ENCODE measurements at places on chromosomes 2 and 18.

DNA sequence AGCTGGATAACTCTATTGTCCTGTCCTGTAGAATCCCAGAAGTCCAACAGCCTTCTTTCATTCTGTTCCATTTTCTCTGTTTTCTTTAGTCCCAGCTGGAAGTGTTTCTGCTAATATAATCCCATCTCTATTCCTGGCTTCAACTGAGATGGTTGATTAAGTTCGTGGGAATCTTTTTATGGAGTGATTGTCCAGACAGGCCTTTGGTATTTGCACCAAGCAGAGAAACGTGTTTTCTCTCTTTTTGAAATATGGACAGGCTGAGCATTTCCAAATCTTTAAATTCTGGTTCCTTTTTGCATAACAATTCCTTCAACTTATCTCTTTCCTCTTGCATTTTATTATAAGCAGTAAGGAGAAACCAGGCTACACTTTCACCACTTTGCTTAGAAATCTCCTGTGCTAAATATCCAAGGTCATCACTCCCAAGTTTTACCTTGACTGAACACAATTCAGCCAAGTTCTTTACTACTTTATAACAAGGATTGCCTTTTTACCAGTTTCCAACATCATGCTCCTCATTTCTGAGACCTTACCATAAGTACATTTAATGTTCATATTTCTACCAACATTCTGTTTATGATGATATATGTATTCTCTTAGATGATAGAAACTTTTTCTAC, 108.8 kb downstream of the ZFP36L2 start:
- DNase-seq: no peak

DNA sequence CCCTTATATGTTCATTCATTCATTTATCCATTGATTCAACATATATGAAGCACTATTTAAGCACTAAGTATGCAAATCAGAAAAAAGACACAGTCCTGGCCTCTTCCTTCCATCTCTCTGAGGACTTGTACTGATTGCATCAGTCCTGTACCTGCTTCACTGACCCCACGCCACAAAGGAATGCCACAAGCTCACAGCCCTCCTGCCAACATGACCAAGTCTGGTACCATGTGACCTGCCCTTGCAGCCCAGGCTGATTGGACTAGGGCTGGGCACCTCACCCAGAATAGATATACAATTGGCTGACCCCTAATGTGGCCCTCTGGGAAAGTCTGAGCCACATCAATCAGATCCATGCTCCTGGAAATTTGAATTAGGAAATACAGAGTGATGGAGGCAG, 196.6 kb downstream of the AGPS start:
- DNase-seq: no peak

- no peak for DNase-seq
Observed at GRCh38 chr2:10221976-10222870, 80.5 kb upstream of the HPCAL1 start.

GRCh38 chr2:100427627-100428258, 10.3 kb upstream of the CHST10 start:
- no peak for DNase-seq

- DNase-seq: no peak
Observed at GRCh38 chr2:200873560-200873959, 9.1 kb upstream of the CLK1 start.

- no peak for DNase-seq
Observed at GRCh38 chr2:127614731-127615130, 31.2 kb upstream of the GPR17 start.

DNA sequence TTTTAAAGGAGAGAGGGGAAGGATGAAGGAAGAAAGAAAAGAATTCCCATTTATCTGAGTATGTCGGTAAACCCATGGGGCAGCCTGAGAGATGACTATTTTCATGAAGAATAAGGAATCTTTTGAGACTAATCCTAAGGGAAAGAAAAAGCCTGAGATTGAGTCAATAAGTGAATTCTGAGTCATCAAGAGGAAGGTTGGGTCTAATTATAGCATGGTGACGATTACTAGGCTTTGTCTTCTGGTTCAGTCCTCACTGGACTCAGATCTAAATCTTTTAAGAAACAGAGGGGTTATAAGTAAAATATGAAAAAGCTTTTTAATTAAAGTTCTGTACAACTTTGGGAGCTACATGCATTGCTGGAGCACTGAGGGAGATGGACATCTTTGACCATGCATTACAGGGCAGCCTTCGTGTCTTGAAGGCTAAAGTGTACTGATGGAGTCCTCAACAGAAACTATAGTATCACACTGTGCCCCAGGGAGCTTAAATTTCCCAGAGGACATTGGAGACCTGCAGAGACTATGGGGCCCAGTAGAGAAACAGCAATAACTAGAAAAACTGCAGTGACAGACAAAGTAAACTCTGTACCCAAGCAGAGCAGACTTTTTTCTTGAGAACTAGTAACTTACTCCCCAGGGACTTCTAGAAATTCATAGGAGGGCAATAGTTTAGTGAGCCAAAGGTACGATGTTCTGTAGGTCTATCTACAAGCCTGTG, 260.9 kb downstream of the RAD51AP2 start:
- no peak for DNase-seq

GRCh38 chr2:235116885-235117492, 165.2 kb downstream of the SH3BP4 start:
- DNase-seq: no peak

- DNase-seq: no peak
Observed at GRCh38 chr2:15222856-15223255, 338.3 kb downstream of the NBAS start.

- no peak for DNase-seq
Observed at GRCh38 chr18:59038295-59039039, 101.2 kb upstream of the SEC11C start.

DNA sequence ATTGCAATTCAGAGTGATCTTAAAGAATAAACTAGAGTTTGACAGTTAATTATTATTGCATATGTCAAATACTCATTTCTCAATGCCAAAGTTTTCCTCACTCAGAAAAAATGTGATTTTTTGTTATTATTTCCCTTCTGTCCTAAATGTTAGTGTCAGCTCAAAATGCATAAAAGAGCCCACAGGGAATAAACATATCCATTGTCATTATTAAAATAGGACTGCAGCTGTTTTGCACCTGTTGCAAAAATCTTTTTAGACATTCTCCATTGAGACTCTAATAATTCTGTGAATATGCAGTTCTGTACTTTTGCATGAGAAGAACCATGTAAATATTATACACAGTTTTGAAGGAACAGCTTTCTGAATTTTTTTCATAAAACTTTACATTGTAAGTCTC, 540.0 kb upstream of the SLC39A10 start:
- no peak for DNase-seq

DNA sequence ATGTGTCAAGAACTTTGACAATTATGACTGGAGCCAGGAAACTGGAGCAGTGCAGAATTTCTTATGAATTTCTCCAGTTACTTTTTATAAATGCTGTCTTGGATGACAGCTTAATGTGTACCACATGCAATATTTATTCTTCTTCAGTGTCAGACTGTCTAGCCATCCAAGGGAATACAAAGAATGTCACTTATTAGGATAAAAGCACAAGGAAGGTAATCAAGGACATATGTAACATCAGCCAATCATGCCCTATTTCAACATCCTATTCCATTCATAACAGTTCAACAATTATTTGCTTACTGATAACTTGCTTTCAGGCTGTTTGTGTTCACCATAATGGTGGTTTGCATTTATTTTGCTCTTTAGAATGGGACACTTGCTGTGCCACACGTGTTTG, 139.8 kb downstream of the OLA1 start:
- no peak for DNase-seq

DNA sequence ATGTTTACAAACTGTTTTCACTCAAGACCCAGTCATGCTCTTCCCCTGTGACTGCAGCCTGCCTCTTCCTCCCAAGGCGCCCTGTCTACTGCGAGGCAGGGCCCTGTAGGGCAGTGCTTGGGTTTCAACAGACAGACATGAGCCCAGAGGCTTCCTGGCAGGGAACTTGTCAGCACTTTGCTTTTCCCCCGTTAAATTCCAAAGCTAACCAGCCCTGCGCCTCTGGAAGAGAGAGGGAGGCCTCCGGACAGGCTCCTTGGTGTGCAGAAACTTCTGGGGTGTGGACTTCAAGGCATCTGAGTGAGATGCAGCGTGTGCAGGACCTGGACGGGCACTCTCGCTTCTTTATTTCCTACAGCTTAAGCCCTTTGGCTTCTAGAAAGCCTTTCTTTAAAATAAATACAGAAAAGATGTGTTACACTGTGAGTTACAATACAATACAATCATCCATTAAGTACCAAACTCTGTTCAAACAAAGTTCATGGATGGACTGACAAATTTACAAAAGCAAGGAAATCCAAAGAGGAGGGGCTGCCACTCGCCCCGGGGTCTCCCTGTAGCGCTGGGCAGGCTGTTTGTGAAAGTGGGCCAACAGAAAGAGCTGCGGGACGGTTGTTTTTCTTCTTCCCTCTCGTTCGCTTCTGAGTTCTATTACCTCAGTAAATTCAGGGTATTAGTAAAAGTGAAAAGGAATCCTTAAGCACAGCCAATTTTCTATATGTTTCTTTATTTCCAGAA, 8.8 kb upstream of the ZNF516 start:
- no peak for DNase-seq

GRCh38 chr2:20643826-20644225, 7.1 kb downstream of the HS1BP3 start:
- DNase-seq: no peak

- no peak for DNase-seq
Observed at GRCh38 chr18:28078849-28079248, 98.1 kb downstream of the CDH2 start.

DNA sequence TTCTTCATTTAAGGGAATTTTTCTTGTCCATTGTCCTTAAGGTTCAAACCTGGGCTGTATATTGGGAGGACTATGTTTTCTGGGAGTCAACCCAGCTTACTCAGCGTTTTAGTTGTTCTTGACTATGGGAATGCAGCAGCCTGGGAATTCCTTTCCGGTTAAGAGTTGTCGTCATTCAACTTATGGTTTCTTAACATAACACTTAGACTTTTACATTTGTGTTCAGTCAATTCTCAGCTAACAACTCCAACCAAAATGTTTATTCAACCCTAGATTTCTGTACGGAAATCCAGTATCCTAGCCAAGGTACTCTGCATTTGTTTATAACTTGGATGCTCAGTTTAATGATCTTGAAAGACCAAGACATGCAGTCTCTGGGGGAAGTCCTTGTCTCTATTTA, 960.9 kb downstream of the CBLN2 start:
- DNase-seq: no peak

DNA sequence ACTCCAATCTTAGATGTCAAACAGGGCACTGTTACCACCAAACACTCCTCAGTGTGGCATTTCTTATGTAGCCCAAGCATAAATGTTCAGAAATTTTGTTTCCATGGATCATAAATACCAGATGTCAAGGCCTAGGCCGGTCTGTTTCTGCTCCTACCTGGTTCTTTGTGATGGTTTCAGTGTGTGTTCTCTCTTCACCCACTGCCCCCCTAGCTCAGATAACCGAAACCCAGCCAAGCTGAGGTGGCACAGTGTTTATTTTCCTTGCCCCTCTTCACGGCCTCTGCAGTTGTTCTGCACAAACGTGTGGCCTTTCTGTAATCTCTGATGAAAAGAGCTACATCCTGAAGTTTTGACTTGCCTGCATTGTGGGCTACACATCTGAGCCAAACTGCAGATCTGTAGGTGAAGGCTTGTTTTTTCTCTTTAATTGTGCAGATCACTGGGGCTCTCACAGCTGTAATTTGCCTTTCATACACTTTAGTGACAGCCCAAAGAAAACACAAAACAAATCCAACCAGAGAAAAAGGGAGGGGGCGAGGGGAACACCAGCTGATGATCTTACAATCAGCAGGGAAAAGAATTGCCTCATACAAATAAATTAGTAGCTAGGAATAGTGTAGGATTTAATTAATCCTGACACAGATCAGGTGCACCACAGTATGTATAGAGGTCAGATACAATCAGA, 99.1 kb downstream of the NRP2 start:
- no peak for DNase-seq

DNA sequence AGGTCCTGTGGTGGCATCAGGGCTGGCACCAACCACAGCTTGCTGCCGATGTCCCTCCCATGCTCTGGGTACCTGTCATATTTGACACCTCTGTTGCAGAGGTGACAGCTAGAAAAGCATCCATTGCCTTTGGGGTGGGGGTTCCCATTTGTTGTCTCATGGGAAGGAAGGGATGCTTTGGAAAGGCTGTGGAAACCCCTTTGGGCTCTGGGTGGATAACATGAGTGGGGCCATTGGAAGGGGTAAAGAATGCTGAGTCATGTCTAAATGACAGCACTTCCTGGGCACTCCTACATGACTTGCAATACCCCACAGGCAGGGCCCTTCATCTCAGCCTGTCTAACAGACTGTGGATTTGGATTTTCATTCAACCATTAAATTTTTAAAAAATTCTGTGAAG, 27.8 kb downstream of the CTIF start:
- no peak for DNase-seq

- DNase-seq: no peak
Observed at GRCh38 chr2:170354855-170355780, 177.2 kb downstream of the MYO3B start.

GRCh38 chr18:27838225-27838624, 338.7 kb downstream of the CDH2 start:
- no peak for DNase-seq

DNA sequence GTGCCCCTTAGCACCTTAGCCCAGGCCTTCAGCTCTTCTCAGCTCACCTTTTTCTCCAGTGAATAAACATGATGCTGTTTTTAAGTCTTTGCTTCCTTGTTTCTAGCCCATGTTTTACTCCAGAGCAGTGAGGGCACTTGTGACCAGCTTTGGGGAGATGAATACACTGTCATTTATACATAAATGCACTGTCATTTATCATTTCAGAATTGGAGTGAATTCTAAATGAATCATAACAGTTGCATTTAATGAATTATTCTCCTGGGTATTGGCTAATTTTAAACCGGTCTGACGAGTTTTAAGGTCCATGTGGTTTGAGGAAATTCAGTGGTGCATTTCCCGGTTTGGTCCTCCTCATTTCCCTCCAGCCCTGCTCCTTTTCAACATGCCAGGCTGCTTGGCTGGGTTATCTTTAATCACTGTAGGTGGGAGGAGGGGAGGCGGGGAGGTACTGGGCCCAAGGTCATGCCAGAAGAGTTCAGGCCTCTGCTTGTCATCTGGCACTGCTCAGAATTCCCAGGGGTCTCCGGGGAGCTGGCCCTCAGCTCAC, 23.9 kb downstream of the PRKCE start:
- DNase-seq: no peak

DNA sequence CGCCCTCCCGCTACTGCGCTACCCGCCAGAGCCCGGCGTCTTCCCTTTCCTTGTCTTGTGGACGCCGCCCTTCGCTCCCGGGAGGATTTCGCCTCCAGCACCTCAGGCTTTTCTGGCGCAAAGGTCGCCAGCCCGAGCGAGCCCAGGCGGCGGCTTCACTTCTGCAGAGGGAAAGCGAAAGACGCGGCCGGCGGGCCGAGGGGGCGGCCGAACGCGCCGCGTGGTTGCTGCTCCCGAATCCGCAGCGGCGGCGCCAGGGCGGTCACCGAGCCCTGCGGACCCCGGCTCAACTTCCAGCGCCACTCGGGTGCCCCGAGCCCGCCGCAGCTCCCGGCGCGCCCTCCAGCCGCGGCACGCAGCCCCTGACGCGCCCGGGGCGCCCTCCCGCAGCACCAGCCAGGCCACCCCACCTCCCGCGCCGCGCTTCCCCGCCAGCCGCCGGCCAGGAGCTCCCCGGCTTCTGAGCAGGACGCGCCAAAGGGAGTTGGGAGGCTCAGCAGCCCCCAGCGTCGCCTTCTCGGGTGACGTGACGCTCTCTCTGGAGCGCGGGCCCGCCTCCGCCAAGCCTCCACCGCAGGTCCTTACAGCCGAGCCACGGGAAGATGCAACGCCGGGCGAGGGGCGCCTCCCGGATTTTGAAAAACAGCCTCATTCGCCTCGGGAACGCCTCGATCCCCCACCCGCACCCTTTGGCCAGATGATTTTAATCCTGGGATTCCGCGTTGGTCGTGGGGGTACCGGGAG, 84.9 kb upstream of the EPB41L3 start:
- no peak for DNase-seq

GRCh38 chr18:64165906-64166305, 17.0 kb upstream of the LINC00305 start:
- no peak for DNase-seq
